ENCODE measurements at places on chromosomes 12 and 14.
A peak's percentile ranks its signal among the peaks of the same experiment; 100 is the strongest.

DNA sequence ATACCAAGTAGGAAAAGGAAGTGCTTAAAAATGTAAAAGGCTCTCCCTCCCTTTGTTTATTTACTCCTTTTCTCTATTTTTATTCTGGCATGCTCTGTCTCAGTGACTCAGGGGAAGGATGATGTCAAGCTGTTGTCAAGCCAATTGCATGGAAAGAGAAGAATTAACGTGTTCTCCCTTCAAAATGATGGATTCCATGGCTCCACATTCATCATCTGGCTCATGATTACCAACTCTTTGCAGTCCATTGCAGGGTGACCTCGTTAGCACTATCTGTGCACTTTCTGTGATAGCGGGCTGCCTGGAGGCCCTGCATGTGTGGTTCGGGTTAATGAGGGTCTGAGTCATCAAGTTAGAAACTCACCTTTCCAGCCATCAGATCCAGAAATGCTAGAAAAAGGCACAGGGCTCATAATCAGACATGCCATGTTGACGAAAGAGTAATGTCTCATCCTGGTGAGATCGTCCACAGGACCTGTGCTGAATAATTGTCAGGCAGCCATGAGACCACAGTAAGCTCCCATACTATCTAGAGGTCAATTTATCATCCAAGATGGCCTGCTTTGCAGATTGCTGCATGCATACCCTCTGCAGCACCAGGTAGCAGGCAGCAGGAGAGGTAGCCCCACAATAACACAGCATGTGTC lies 79.2 kb upstream of the BTG1 start:
- H3K27ac ChIP-seq, result no peak overlapping the region
- H3K4me1 ChIP-seq, result no peaks in the 10 kb centered on the region
- no peak for DNase-seq

DNA sequence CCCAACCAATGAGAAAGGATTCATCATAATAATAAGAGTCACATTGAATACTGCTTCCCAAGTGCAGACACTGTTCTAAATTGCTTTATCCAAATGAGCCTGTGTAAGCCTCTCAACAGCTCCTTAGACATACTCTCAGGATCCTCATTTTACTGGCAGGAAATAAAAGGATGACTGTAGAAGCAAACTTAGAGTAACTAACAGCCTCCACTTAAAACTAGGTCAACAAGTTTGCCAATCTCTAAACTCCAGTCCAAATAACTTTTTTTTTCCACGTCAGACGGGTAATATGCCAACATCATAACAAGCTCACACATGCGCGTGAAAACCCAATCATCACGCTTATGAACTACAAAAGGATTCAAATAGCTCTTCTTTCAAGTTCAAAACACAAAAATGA lies 15.3 kb upstream of the DPF3 start:
- no peak for DNase-seq
- no peak overlapping the region for H3K27ac ChIP-seq
- no peaks in the 10 kb centered on the region for H3K27me3 ChIP-seq
- H3K36me3 ChIP-seq, result no peaks in the 10 kb centered on the region
- H3K4me1 ChIP-seq, result peaks cover 11% of the 10 kb centered on the region

DNA sequence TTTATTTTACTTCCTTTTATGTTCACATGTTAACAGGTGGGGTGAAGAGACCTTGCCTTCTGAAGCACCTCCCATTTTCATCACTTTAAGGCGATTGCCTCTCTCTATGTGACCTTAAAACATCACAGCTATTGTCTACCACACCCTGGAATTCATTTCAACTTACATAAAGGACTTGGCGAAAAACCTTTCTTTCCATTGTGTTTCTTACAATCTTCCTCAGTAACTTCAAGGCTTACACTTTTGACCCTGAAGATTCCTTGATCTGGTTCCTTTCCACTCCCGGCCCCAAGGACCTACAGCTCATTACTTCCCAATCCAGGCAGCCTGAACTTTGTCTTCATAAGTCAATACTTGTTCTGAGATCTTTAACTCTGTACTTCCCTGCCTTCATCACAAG lies 443.3 kb downstream of the ADAMTS20 start:
- no peak for DNase-seq
- H3K4me3 ChIP-seq, result no peak overlapping the region
- no peaks in the 10 kb centered on the region for H3K4me1 ChIP-seq
- H3K27me3 ChIP-seq, result no peaks in the 10 kb centered on the region

DNA sequence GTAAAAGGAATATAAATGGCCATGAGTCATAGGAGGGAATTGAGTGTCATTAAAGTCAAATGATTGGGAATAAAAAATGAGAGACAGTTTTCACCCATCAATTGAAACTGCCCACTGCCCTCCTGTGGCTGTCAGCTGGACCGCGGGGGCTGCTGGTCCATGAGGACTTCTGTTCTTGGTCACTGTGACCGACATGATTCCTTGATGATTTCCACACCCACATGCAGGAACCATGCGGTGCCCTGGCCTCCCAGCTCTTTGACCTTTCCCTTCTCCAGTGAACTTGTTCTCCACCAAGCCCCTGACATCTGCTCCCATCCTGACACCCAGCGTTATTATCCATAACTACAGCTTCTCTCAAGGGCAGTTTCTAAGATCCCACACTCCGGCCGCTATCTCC lies 48.4 kb downstream of the C12orf75 start:
- no peak overlapping the region for H3K4me3 ChIP-seq
- DNase-seq, result no peak
- H3K27me3 ChIP-seq, result no peaks in the 10 kb centered on the region

DNA sequence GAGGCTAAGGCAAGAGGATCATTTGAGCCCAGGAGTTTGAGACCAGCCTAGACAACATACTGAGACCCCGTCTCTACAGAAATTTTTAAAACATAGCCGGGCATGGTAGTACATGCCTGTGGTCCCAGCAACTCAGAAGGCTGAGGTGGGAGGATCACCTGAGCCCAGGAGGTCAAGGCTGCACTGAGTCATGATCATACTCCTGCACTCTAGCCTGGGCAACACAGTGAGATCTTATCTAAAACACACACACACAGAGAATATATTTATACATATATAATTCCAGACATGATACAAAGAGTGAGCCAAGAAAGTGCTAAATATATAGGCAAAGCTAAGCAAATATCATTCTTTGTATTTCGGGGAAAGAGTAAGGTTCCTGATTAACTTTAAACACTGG lies 9.4 kb downstream of the ZFC3H1 start:
- no peaks in the 10 kb centered on the region for H3K27me3 ChIP-seq
- H3K4me3 ChIP-seq, result no peak overlapping the region
- no peak for DNase-seq
- H3K27ac ChIP-seq, result no peak overlapping the region
- peaks cover 15% of the 10 kb centered on the region for H3K36me3 ChIP-seq
- H3K4me1 ChIP-seq, result no peaks in the 10 kb centered on the region

DNA sequence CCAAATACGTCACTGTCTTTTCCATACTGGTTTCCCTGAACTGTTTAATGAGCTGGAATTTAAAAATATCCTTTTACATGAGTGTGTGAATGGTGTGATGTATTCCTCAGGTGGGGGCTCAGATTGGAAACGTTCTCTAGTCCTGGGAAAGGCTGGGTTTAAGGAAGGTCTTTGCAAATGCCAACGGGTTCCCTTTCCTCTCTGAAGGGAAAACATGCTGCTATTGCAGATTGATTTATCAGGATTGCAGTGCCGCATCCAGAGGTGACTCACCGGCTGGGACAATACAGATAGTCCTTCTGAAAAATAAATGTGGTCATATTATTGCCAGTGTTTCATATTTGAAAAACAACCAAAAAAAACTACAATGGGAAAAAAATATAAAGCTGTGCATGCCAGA lies 193.1 kb upstream of the FLRT2 start:
- no peaks in the 10 kb centered on the region for H3K36me3 ChIP-seq
- H3K27me3 ChIP-seq, result no peaks in the 10 kb centered on the region
- DNase-seq, result no peak
- H3K4me3 ChIP-seq, result no peak overlapping the region
- H3K27ac ChIP-seq, result no peak overlapping the region

DNA sequence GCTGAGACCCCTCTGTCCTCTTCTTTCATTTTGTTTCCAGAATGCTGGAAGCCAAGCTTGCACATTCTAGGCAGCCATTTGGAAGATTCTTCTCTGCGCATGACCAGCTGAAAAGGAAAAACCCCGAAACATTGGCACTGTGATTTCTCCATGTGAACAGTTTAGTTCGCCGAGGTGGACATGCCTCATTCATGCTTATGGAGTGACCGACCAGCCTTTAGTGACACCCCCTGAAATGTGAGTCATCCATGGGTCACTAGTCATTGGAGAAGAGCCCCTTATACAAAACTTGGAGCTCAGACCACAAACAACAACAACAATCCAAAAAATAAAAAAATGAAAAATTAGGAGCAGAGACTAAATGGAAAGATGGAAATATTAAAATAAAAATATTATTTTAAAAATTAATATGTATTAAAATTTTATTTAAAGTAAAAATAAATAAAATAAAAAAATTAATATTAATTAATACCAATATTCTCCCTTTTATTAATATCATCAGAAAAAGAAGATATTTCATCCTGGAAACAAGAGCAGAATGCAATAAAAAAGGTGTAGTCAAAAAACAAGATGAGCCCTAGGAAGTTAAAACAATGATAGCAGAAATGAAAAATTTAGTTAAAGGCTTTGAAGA lies 9.5 kb upstream of the KRT7 start:
- H3K27me3 ChIP-seq, result peaks cover 48% of the 10 kb centered on the region
- no peak overlapping the region for H3K4me3 ChIP-seq
- no peaks in the 10 kb centered on the region for H3K36me3 ChIP-seq
- H3K4me1 ChIP-seq, result no peaks in the 10 kb centered on the region
- DNase-seq, result no peak

GRCh38 chr12:807041-807735 lies 54.8 kb downstream of the WNK1 start:
- H3K36me3 ChIP-seq, result no peaks in the 10 kb centered on the region
- H3K4me3 ChIP-seq, result no peak overlapping the region
- H3K27me3 ChIP-seq, result no peaks in the 10 kb centered on the region
- peaks cover 24% of the 10 kb centered on the region for H3K4me1 ChIP-seq
- H3K27ac ChIP-seq, result peak overlapping the region; percentile 1
- DNase-seq, result peak; percentile 52

GRCh38 chr12:9869307-9870161 lies at the start of gene CLEC2B:
Gene CLEC2B, minus strand, starts transcription at chr12:9869354.
- peak; percentile 67 for DNase-seq
- peak within 1 kb of the TSS; percentile 41 for H3K27ac ChIP-seq
- H3K27me3 ChIP-seq, result no peaks in the 10 kb centered on the region
- peak within 1 kb of the TSS; percentile 70 for H3K4me3 ChIP-seq
- H3K4me1 ChIP-seq, result peaks cover 9% of the 10 kb centered on the region

- H3K27ac ChIP-seq, result peak overlapping the region; percentile 33
- H3K27me3 ChIP-seq, result no peaks in the 10 kb centered on the region
- peak; percentile 63 for DNase-seq
- no peaks in the 10 kb centered on the region for H3K36me3 ChIP-seq
- H3K4me1 ChIP-seq, result peaks cover 10% of the 10 kb centered on the region
- no peak overlapping the region for H3K4me3 ChIP-seq
Observed at GRCh38 chr12:59499774-59500173, 96.1 kb upstream of the SLC16A7 start.

DNA sequence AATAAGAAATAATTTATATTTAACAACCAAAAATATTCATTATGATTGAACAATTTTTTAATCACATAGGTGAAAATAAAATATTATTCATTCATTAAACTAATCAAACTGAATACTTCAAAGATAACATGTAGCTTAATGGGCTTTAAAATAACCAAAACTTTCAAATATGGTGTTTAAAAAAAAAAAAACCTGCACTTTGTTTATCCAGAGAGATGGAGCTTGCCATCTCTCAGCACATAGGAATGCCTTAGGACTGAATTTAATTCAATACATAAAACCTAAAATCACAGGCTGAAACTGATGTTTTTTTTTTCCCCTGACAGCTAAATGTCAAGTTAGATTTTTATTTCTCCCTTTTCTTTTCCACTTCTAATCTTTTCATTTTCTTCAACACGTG lies 14.4 kb upstream of the CCER1 start:
- no peak overlapping the region for H3K4me3 ChIP-seq
- no peak for DNase-seq
- no peaks in the 10 kb centered on the region for H3K4me1 ChIP-seq
- H3K27ac ChIP-seq, result no peak overlapping the region
- no peaks in the 10 kb centered on the region for H3K36me3 ChIP-seq

- no peak overlapping the region for H3K4me3 ChIP-seq
- DNase-seq, result no peak
- H3K36me3 ChIP-seq, result no peaks in the 10 kb centered on the region
- no peaks in the 10 kb centered on the region for H3K4me1 ChIP-seq
Observed at GRCh38 chr14:77194706-77195105, 13.1 kb downstream of the TMEM63C start.

- no peak for DNase-seq
- H3K4me1 ChIP-seq, result no peaks in the 10 kb centered on the region
- no peak overlapping the region for H3K4me3 ChIP-seq
- no peaks in the 10 kb centered on the region for H3K27me3 ChIP-seq
- H3K36me3 ChIP-seq, result no peaks in the 10 kb centered on the region
- no peak overlapping the region for H3K27ac ChIP-seq
Observed at GRCh38 chr12:113408756-113409298, 5.1 kb upstream of the SDS start.

DNA sequence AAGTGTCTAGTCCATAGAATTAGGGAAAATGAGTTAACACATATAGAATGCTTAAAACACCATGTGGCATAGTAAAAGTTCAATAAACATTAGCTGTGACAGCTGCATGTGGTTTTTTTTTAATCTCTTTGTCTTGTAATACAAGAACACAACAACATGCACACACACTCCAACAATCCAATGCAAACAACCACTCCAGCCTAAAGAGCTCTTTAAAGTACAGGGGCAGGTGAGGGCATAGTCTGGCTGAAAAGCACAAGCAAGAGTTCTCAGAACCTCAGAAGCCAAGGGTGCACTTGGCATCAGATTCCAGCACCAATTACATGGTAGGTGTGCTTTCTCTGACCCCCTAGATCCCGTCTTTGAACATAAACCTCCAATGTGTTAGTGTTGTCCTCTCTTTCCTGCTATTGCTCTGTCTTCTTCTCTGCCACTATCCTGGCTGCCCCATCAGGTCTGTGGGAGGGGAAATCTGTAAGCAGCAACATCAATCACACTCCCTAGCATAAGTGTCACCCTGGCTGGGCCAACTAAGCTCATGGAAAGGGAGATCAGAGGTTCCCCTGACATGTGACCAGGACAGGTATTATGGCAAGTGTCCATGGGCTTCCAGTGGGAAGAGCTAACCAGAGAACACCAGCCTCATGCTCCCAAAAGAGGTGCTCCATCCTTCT lies 91.0 kb downstream of the SLC8A3 start:
- H3K27ac ChIP-seq, result no peak overlapping the region
- no peak overlapping the region for H3K4me3 ChIP-seq

GRCh38 chr12:75505706-75506312 lies 5.6 kb downstream of the KRR1 start:
- peaks cover 6% of the 10 kb centered on the region for H3K4me1 ChIP-seq
- peak; percentile 43 for DNase-seq
- H3K36me3 ChIP-seq, result 0 out of 2 replicates have a peak, but pooled peaks cover 5% of the 10 kb centered on the region
- H3K27ac ChIP-seq, result no peak overlapping the region

DNA sequence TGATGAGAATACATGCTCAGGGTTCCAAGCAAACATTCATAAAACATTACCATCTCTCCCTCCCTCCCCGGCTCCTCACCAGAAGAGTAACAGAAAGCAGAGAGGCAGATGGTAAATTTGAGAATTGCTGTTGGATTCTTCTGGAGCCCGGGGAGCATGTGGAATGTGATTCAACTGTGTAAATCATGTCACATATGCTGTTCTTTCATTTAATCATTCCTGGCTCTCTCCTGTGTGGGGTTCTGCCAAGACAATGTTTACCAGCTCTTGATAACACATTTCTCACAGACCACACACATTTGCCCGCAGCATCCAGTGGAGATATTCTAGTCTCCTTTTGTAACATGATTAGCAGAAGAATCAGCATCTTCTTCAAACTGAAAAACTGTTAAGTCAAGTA lies 23.4 kb upstream of the NR2C1 start:
- H3K27me3 ChIP-seq, result no peaks in the 10 kb centered on the region
- DNase-seq, result no peak
- H3K4me1 ChIP-seq, result no peaks in the 10 kb centered on the region
- H3K27ac ChIP-seq, result no peak overlapping the region
